OCI-M1 (cell line): ENCODE measurements at places on chromosomes 11 and 22.

DNA sequence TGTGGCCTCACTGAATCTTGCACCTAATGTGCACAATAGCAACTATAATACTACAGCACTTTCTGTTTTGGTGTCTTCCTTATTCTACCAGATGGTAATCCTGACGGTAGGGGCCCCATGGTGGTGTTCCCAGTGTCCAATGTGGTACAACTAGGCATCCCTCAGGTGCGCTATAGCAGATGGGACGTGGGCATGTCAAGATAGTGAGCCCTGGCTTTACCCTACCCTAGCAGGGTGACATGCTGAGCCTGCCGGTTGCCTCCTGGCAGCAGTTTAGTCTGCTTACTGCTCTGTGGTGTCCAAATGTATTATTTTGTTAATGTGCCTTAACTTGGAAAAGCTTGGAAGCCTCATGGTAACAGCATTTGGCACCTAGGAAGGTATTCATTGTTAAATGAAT, 19.2 kb downstream of the ACO2 start:
- DNase-seq: no peak

DNA sequence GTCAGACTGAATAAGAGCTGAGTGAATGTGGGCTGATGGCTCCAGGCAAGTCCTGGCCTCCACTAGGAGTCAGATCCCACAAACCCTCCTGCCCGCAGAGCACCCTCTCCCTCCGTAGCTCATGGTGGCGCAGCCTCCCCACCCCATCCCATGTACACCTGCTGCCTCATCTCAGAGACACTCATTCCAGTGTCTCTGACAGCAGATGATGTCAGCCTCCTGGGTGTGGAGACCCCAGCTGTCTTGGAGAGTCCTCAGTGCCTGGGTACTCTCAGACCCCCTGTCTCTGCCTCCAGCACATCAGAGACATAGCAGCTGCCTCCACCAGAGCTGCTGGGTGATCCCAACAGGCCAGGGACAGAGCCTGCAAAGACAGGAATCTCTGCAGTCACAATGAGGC, 9.5 kb downstream of the IGLL5 start:
- DNase-seq: no peak

DNA sequence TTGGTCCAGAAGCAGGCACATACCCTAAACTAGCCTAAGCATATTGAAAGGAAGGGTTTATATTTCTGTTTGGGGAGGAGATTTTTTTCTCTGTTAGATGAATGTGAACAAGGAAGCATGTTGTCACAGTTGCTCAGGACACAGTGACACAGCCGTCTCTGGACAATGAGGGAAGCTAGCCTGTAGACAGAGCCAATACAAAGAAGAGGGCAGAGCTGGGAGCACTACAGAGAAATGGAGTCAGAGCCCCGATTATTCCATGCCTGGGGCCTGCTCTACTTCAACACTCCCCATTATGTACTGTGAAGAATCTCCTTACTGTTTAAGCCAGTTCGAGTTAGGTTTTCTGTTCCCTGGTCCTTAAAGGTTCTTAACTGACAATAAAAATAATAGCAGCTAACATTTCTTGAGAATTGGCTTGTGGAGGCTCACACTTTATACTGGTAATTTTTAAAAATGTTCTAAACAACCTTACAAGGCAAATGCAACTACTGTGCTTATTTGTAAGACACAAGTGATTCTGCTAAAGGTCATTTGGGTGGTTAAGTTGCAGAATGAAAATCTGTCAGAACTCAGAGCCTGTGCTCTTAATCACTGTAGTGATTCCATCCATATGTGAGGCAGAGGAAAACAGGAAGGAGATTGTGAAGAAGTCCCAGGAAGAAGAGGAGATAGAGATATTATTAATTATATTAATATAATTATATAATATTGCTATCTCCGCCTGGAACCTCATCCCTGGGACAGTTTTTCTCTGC, 58.8 kb upstream of the RRAS2 start:
- no peak for DNase-seq

- no peak for DNase-seq
Observed at GRCh38 chr22:33923033-33923432, 2.8 kb upstream of the LARGE1 start.

GRCh38 chr11:126596474-126596873, 241.0 kb downstream of the ST3GAL4 start:
- DNase-seq: no peak

DNA sequence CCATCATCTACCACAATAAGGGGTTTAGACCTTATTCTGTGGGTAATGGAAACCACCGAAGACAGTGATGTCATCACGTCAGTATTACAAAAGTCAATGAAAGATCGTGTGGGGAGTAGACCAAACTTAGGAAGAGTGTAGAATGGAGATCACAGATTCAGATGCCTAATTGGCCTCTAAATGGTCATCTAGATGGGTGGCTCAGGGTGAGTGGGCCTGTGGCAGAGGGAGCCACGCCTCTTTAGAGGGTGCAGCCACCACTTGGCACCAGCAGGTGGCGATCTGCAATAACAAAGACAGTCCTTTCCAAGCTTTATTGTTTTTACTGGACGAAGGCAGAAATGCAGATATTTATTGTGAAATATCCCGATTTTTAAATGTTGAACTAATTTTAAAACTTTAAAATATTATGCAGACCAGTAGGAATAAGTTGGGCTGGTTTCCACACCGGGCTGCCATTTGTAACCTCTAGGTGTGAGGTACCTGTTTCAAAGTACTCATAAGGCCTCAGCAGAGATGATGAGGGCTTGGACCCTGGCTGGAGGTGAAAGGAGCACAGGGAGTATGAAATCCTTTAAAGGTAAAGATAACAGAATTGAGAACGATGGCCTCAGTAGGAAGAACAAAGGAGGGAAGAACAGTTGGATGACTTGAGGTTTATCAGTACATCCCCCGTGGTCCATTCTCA, 222.0 kb downstream of the DBX1 start:
- DNase-seq: peak; percentile 79

GRCh38 chr11:79648766-79649520, 208.1 kb upstream of the TENM4 start:
- DNase-seq: no peak

DNA sequence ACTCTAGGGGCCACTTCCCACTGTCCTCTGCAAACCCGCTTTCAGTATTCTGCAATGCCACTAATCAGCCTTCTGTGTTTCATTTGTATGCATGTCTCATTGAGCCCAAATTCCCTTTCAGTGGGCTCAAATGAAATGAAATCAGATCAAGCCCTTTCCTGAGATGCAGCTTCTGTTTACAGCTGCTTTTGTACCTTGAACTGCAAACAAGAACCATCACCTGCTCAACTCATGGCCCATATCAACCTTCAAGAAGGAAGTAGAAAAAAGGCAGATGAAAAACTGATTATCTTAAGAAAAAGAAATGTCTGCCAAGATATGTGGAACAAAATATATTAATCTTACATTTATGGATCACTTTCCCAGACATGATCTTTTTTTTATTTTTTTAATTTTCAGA, 141.1 kb upstream of the ARHGAP42 start:
- DNase-seq: no peak

DNA sequence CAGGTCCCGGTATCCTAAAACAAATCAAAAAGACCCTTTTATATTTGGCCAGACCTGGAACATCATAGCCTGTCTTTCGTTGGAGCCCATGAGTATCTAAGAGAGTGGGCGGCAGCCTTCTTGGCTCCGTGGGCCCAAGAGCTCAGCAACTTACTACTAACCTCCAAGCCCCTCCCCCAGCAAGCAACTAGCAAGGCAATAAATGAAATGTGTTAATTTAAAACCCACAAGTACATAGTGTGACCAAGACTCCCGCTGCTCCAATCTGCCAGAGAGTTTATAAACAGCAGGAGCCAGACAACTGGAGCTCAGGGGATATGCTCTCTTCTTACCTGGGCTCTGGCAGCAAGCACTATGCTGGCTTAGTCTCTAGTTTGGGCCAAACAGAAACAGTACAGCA, 40.8 kb upstream of the CYP2D6 start:
- no peak for DNase-seq

- no peak for DNase-seq
Observed at GRCh38 chr11:78655561-78655960, 80.9 kb upstream of the NARS2 start.

DNA sequence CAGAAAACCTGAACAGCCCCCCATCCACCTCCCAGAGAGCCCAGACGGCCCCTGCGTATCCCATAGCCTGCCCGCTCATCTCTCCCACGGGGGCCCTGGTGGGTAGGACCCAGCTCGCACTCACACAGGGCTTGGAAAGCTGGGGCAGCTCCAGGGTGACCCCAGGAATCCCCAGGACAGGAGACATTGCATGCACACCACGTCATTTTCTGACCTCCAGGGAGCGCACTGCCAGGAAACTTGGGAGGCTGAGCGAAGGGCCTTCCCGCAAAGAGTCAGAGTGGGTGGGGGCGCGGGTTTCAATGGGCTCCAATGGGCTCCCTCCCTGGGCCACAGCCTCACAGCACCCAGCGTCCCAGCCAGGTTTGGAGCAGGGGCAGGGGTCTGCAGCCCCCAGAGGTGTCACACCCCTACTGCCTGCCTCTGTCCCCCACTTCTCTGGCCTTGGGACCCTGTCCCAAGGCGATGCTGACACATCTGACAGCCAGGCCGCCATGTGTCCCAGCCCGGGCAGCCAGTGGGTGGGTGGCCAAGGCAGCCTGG, 8.2 kb upstream of the SYT8 start:
- no peak for DNase-seq

DNA sequence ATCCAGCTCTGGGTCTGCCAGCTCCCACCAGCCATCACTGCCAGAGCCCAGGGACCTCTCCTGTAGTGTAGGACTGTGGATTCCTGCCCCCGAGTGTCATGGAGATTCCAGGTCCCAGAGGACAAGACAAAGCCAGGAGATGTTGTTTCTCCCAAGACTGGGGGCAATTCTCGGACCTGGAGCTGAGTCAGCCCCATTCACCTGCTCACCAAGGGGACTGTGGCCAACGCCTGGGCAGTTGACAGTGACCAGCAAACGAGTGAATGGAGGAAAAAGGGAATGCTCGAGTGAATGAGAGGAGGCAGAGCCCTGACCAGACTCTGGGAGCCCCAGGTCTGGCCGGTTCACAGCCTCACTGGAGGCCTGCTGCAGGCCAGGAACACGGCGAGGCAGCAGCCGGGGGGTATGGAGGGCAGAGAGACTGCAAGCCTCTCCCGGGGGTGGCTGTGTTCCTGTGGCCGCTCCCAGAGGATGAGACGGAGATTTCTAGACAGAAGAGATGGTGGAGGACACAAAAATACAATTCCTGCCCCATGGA, 61.3 kb upstream of the PRR5 start:
- DNase-seq: no peak

GRCh38 chr11:125200441-125200840, 35.9 kb downstream of the PKNOX2 start:
- no peak for DNase-seq

GRCh38 chr22:29089507-29089906, 16.7 kb downstream of the KREMEN1 start:
- peak; percentile 23 for DNase-seq

DNA sequence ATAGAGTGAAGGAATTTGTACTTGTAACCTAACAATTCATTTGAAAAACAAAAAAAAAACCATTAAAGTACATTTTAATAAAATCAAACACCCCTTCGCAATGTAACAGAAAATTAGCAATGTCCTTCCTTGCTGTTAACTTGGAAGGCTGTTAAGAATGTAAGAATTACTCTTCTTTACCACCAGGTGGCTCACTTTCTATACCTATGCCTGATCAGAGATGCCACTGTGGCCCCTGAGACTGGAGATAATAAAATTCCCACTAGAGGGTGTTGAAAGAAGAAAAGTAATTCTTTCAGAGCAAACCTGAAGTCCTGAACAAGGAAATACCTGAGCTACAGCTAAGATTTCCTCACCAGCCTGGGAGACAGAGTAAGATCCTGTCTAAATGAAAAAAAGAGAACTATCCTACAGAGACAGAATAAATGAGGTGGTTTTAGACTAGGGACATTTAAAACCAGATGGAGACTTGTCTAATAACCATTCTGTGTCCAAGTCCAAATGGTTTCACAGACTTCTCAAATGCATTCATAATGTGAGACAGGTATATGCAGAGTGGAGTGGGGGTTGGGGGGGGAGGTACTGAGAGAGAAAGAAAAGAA, 1089.3 kb downstream of the FAM181B start:
- DNase-seq: peak; percentile 95

DNA sequence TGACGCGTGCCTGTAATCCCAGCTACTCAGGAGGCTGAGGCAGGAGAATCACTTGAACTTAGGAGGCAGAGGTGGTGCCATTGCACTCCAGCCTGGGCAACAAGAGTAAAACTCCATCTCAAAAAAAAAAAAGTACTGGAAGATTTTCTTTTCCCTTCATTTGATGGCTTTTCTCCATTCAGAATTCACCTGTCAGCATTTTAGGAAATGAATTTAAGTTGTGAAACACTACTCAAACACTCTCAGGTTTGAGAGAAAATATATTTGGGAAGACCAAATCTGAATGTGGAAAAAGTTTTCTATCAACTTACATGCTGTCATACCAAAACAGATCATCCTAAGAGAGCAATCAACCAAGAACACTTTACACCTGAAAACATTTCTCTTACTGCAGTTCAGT, 2.7 kb downstream of the EIF4ENIF1 start:
- no peak for DNase-seq

- DNase-seq: peak; percentile 90
Observed at GRCh38 chr11:91904792-91905785, 319.5 kb upstream of the FAT3 start.

DNA sequence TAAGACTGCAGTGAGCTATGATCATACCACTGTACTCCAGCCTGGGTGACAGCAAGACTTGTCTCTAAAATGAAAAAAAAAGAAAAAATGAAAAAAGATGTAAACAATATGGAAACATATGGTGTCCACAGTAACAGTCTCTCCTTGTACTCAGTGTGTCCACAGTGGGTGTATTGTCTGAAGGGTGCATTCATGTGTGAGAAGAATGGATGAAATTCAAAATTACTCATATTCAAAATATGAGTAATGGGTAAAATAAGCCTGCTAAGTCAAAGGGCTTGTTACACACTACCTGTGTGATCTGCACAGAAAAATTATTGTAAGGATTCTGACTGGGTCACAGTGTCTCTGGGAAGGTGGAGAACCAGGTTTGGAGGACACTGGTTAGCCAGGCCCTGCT, 26.9 kb downstream of the PPFIA1 start:
- no peak for DNase-seq

- DNase-seq: no peak
Observed at GRCh38 chr22:43811777-43812148, 342 bp downstream of the EFCAB6 start.

DNA sequence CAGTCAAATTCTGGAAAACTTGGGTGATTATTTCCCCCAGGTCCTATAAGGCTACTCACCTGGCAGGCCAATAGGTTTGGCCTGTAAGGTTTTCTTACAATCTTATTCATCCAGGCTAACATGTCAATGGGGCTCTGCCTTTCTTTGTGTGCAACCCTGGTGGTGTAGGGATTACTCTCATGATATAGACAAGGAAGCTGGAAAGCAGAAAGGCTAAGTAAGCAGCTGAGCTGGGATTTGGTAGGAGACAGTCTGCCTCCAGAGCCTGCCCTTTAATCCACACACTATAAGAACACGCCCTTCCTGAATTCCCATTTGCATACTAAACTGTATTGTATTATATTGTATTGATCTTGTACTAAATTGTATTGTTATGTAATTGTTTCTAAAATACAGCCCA, 373.3 kb upstream of the CCDC90B start:
- no peak for DNase-seq

- DNase-seq: no peak
Observed at GRCh38 chr11:14902650-14903350, 10.8 kb upstream of the CYP2R1 start.

- peak; percentile 59 for DNase-seq
Observed at GRCh38 chr11:61392981-61393595, 701 bp downstream of the TMEM216 start.

- DNase-seq: peak; percentile 72
Observed at GRCh38 chr11:67584205-67584880, 731 bp downstream of the GSTP1 start.

GRCh38 chr11:78497293-78497692, 77.4 kb downstream of the NARS2 start:
- peak; percentile 66 for DNase-seq
